ENCODE measurements at places on chromosomes 5 and 9.

DNA sequence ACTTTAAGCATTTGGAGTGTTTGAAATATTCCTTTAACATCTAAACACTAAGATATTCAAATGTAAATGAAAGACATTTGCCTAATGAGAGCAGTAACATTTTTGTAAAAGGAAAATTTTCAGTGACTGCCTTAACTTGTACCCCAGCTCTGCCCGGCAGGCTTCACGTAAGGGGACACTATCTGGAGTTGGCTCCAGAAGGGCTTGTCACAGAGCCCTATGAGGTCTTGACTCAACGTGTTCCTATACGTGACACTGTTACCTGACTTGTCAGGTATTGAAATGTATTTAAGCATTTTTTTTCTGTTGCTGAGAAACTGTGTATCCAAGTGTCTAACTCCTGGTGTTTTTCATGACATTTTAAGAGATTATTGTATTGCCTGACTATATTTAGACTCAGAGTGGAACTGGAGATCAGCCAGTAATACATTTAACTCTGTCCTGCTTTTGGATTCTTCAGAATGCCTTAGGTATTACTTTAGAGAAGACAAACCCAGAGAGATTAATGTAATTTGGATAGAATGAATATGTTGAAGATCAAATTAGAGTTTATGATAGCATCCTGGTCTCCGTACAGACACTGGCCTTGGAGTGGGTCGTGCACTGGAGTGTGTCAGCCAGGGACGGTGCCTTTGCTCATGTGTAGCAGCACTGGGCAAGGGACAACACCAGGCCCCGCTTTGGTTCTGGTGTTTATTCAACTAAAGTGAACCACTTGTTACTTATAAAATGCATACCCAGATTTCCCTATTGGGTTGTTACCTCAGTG lies 34.6 kb upstream of the PHF2 start:
- ATAC-seq, result no peak

DNA sequence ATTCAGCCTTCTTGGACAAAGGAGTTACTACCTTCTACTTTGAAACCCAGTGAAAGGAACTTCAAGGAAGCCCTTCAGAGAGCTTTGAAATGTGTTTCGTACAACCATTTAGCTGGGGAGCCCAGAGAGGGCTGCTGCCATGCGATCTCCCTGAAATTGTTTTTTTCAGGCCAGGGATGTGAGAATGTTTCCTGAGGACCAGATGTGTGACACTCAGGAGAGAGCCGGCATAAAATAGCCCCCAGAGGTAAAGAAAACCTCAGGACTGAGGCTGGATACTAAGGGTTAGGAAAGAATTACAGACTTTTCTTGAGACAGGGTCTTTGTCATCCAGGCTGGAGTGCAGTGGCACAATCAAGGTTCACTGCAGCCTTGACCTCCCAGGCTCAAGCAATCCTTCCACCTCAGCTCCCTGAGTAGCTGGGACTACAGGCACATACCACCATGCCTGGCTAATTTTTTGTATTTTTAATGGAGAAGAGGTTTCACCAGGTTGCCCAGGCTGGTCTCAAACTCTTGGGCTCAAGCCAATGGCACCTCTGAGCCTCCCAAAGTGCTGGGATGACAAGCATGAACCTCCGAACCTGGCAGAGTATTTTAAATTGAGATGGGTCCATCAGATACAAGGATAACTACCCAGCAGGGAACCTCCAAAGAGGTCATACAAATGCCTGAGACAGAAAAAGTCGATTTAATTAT lies 8.4 kb downstream of the RPL37 start:
- ATAC-seq, result no peak

- no peak for ATAC-seq
Measured at GRCh38 chr5:111813537-111813936, 56.5 kb upstream of the NREP start.

GRCh38 chr5:53239301-53239990 lies 129.9 kb upstream of the MOCS2 start:
- no peak for ATAC-seq

DNA sequence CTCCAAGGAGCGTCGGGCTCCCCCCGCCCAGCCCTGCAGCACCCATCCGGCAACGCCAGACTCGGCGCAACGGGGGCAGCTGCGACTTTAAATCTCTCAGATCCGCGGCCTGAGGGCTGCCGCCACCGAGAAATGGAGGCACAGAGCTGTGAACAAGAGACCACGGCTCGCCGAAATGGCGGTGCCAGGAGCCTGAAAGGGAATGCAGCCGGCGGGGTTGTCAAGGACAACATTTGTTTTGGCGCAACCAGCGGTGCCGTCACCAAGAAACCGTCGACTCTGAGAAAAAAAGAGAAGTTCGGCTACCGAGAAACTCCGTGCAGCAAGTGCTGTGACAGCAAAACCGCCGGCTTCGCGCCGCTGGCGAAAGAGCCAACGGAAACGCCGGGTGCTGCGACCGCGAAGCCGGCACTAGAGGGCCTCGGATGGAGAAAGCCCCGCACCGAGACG lies 2.1 kb upstream of the ANXA2R start:
- ATAC-seq, result peak; percentile 38

DNA sequence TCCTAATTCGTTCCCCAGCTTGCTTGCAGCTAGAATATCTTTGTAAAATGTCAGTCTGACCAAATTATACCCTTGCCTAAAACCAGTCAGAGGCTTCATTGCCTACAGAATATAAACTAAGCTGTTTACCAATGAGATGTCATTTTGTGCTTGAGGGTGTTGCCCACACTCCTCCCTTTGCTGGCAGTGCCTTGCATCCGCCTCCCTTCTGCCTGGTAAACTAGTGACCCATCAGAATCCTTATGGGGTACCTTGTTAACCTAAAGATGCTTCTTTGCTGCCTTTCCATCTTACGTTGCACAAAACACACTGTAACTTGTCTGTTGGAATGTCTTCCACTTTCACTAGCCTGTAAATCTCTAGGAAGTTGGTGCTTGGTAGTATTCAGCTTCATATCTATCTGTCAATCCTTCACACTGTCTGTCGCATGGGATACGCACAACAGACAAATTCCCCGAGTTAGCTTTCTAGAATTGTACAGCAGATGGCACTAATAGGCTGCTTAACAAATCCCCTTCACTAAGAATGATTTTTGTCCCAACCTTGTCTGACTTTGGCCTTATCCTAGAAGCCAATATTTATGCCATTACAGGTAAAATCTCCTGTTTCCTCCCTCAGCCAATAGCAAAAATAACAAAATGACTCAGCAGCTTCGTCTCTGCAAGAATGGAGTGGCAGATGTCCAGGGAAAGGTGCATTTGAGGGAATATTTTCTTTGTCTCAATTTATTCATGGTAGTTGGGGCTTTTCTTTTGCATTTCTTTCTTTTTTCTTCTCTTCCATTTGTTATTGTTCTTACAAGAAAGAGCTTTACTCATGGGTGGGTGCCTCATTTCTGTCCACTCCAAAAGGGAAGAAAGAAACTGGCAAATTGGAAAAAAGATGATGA lies 3.0 kb downstream of the NUDT2 start:
- ATAC-seq, result no peak

- no peak for ATAC-seq
Measured at GRCh38 chr9:112558978-112559377, 72.4 kb downstream of the KIAA1958 start.

DNA sequence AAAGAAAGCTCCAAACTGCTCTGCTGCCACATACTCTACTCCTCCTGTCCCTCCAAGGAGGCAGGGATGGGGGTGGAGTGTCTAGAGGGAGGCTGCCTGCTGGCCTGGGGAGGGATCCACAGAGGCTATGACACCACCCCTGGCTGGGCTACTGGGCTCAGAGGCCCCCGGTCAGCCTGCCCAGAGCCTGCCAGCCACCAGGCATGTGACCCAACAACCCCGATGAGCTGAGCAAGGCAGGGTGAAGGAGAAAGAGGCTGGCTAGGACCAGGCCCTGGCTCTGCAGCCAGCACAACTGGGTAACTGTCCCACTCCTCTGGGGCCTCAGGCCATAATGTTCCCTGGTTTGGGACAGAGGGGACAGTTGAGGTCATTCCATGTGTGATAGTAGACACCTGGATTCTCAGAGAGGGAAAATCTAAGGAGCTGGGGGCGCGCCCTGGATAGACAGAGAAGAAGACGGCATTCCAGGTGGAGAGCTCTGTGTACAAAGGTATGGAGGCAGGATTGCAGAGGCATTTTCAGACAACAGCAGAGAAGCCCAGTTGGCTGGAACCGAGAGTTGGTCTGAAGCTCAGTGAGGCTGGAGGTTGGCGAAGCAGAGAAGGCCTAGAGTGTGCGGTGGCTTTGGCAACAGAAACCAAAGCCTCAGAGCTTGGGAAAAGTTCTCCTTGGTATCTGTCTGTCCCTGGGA lies 33.8 kb upstream of the IL17B start:
- ATAC-seq, result peak; percentile 20

GRCh38 chr5:171676286-171676944 lies 109.2 kb upstream of the SMIM23 start:
- ATAC-seq, result no peak

GRCh38 chr5:126641387-126641786 lies 40.6 kb downstream of the PHAX start:
- ATAC-seq, result no peak

- no peak for ATAC-seq
Measured at GRCh38 chr5:137611011-137611580, 112.0 kb upstream of the SPOCK1 start.

All from gastroesophageal sphincter (tissue), 4 donors.